ENCODE measurements at places on chromosomes 12 and 14.
A peak's percentile ranks its signal among the peaks of the same experiment; 100 is the strongest.

DNA sequence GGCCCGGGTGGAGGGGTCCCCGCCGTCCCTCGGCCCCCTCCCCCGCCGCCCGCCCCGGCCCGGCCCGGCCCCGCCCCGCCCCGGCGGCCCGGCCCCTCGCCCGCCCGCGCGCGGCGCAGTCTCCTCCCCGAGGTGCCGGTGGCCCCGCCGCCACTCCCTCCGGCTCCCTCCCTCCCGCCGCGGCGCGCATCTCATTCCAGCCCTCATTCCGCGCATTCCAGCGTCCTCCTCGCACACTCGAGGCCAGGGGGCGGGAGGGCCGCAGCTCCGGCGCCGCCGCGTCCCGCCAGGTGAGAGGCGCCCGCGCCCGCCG is at the start of gene TEAD4:
TEAD4 (plus strand) TSS at position 206 of the 313 bp plus-strand sequence.
- DNase-seq, result no peak

DNA sequence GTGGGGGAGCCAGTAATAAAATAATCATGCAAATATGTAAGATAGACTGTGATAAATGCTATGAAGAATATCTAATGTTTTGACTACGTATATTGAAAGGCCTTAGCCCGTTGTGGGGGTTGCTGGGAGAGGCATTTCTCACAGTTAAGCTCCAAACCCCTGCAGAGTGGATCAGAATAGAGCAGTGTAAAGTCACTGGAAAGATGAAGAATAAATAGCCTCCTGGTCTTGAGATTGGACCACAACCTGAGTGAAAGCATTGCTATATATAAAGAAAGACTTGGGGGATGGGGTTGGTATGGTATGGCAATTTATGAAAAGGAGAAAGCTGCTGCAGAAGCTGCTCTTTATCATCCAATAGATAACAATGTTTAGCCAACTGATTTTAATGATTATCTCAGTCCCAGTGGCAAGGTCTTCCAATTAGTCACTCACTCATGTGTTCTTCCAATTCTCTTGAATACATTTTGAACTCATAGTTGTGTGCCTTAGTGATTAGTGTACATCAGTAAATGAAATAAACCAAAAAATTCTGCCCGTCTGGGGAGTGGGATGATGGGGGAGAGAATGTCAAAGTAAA is 10.2 kb downstream of the PLEKHA5 start:
- DNase-seq, result no peak

DNA sequence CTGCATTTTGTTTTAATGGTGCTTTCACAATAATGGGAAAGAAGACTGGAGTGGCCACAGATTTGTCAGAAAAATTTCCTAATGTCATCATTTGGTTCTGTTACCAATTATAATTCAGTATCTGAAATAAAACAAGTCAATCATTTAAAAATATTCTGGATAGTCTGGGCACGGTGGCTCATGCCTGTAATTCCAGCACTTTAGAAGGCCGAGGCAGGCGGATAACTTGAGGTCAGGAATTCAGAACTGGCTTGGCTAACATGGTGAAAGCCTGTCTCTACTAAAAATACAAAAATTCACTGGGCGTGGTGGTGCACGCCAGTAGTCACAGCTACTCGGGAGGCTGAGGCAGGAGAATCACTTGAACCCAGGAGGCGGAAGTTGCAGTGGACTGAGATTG is 4.0 kb upstream of the LIMA1 start:
- DNase-seq, result no peak

DNA sequence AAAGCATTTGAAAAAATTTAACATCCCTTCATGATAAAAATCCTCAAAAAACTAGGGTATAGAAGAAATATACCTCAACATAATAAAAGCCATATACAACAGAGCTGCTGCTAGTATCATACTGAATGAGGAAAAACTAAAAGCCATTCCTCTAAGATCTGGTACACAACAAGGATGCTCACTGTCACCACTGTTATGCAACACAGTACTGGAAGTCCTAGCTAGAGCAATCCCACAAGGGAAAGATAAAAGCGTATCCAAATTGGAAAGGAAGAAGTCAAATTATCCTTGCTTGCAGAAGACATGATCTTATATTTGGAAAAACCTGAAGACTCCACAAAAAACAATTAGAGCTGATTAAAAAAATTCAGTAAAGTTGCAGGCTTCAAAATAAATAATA is 114.9 kb downstream of the HELB start:
- no peak for DNase-seq

GRCh38 chr14:34172550-34173368 is 221.9 kb upstream of the EGLN3 start:
- DNase-seq, result no peak

GRCh38 chr12:75685617-75686225 is 174.3 kb upstream of the KRR1 start:
- DNase-seq, result no peak

- peak; percentile 72 for DNase-seq
Measured at GRCh38 chr14:91317381-91318308, 73.1 kb upstream of the GPR68 start.

GRCh38 chr12:126899926-126900792 is 1366.8 kb upstream of the TMEM132C start:
- DNase-seq, result no peak

- no peak for DNase-seq
Measured at GRCh38 chr14:91170504-91171121, 56.7 kb downstream of the DGLUCY start.

GRCh38 chr12:89708565-89709156 is at the start of gene ATP2B1:
Gene ATP2B1 (minus strand): TSS chr12:89708838. CDS start chr12:89655886, 52,952 bp downstream.
- DNase-seq, result peak; percentile 81

GRCh38 chr14:74349757-74350156 is 1.5 kb downstream of the VRTN start:
- no peak for DNase-seq

Measured in stimulated activated naive CD4-positive, alpha-beta T cell treated with Interleukin-2 at 50 U/mL for 16 hours (primary cell).